Panc1 (cell line): ENCODE measurements at places on chromosomes 2 and 18. TPM values are rescaled to one million over a fixed set of nuclear protein-coding genes. Genes with fewer than 3 reads are reported as not detected.

DNA sequence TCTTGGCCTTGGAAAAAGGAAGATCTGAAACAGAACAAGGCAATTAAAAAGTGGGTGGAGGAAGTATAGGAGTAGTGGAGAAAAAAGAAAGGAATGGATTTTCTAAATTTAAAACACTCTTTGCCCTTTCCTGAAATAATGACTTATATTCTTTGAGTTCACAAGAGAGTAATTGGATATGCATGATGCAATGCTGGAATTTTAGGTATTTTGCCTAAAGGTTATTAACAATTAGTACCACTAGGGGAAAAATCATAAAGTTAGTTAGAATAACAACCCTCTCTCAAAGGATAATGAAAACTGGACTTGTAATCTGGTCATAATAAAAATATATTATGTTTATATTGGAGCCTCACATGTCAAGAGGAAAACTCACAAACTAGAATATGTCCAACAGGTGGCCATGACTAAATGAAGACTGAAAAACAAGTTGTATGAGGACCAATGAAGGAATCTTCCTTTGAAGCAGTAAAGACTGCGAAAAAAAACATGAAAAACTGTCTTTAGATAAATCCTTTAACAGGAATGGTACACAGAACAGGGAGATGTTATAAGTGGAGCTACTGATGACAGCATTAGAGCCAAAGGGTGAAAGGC, 281.8 kb downstream of the NCKAP5 start:
- H3K4me1 ChIP-seq = no peaks in the 10 kb centered on the region
- no peak for DNase-seq
- H3K36me3 ChIP-seq = no peaks in the 10 kb centered on the region

GRCh38 chr2:64809216-64809615, 155.5 kb upstream of the SERTAD2 start:
- DNase-seq = no peak

LONRF2 gene
- 12.9 TPM for total RNA-seq

- H3K4me3 ChIP-seq = no peak overlapping the region
- peaks cover 35% of the 10 kb centered on the region for H3K36me3 ChIP-seq
- no peaks in the 10 kb centered on the region for H3K27me3 ChIP-seq
- H3K27ac ChIP-seq = no peak overlapping the region
- no peaks in the 10 kb centered on the region for H3K4me1 ChIP-seq
Measured at GRCh38 chr18:2776601-2777000, 70.2 kb upstream of the EMILIN2 start.

ALS2 gene
- total RNA-seq = 47.5 TPM

DNA sequence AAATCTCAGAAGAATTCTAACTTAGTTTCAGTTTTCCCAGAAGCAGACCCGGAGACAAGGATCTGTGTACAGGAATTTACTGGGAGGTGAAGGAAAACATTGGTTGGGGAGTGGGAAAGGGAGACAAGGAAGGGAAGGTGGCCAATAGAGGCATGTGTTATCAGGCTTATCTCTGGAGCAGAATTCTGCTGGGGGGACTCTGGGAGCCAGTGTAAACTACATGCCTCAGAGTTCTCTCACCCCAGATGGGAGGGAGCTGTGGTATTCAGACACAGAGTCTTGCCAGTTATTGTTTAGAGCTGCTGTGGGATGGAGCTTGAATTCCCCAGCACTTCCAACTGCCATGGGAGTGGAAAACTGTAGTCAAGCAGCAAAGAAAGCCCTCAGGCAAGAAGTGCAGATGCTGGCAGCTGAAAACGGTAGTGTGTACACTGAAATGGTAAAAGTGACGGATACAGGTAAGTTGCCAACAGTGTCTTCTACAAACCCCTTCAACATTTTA, 19.0 kb downstream of the DNPEP start:
- peak overlapping the region; percentile 88 for H3K27ac ChIP-seq
- DNase-seq = no peak
- H3K36me3 ChIP-seq = no peaks in the 10 kb centered on the region
- H3K4me1 ChIP-seq = peaks cover 18% of the 10 kb centered on the region
- H3K4me3 ChIP-seq = no peak overlapping the region

DNA sequence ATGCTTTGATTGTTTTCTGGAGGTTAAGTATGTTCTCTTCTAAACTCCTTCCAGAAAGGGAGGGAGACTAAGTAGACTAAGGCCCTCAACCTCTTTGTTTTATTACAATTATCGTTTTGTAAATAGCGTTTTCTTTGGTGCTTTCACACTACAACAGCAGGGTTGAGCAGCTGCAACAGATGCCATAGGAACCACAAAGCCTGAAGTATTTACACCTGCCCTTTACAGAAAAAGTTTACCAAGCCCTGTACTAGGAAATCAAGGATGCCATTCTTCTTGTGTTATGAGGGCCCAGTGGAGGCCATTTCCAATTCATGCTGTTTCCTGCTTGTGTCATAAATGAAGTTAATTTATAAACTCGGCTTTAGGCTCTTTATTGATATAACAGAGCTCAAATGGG, 914.8 kb downstream of the DCDC2C start:
- no peak for DNase-seq
- no peak overlapping the region for H3K27ac ChIP-seq
- no peaks in the 10 kb centered on the region for H3K27me3 ChIP-seq
- no peak overlapping the region for H3K4me3 ChIP-seq
- H3K36me3 ChIP-seq = no peaks in the 10 kb centered on the region
- no peaks in the 10 kb centered on the region for H3K4me1 ChIP-seq

OTOS gene
- total RNA-seq = not detected

- no peak overlapping the region for H3K4me3 ChIP-seq
- no peaks in the 10 kb centered on the region for H3K27me3 ChIP-seq
- DNase-seq = peak; percentile 45
- no peaks in the 10 kb centered on the region for H3K4me1 ChIP-seq
Measured at GRCh38 chr2:137255990-137256389, 490.6 kb downstream of the THSD7B start.

ADCY3 gene
- 34.1 TPM for total RNA-seq

DNA sequence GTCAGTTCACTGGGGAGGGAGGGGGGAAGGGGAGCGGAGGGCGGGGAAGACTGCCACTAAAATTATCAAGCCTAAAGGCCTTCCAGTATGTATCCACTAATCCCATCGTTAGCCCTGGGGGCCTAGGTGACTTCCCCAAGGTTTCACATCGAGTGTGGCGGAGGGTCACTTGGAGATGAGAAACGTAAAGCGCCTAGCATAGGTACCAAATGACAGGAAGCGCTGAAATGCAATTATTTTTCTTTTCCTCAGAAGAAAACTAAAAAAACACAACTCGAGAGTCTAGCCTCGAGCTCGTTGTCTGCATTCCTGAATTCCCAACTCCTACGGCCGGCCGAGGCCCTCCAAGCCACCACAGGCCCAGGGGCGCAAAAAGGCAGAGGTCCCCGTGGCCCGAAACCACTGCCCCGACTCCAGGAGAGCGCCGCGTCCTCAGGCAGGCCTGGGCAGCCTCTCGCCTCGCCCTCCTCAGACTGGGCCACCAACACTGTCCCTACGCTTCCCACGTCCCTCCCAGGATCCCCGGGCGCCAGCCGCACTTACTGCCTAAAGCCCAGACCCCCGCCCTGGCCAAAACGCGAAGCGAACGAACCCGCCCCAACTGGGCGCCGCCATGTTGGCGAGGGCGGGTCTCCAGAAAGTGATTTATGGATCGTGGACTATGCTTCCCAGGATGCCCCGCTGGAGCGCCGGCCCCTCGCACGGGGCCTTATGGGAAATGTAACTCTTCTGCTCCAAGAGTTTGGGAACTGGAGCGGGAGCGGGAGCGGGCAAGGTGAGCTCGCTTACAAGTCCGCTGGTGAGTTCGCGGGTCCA, at the start of gene USP40:
USP40 (minus strand) TSS at position 642 of the 816 bp plus-strand sequence. CDS start 1,228 bp downstream, outside the sequence.
- H3K4me3 ChIP-seq = peak within 1 kb of the TSS; percentile 93
- peak within 1 kb of the TSS; percentile 99 for H3K27ac ChIP-seq
- H3K36me3 ChIP-seq = peaks cover 5% of the 10 kb centered on the region; the same call in 1 of the 2 replicates

GRCh38 chr2:189049709-189050164, 75.6 kb downstream of the COL3A1 start:
- H3K4me3 ChIP-seq = no peak overlapping the region
- no peak overlapping the region for H3K27ac ChIP-seq
- H3K36me3 ChIP-seq = peaks cover 37% of the 10 kb centered on the region
- no peaks in the 10 kb centered on the region for H3K27me3 ChIP-seq

DNA sequence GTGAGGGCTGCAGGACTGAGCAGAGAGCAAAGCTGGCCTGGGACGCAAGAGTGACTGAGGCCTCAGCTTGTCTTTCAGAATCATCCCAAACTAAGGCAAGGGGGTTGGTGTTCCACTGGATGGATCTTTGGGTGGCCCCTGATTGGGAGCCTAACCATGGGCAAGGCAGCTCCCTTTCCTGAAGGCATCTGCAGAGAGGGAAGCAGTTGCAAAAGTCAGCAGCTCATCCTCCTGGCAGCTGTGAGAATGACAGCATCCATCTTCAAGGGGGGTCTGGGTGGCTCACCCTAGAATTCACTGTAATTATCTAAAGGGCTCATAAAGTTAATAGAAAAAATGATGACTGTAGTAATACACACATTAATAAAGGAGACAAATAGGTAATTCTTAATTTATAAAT, 46.5 kb upstream of the RAB31 start:
- no peak overlapping the region for H3K27ac ChIP-seq
- H3K4me3 ChIP-seq = no peak overlapping the region
- H3K27me3 ChIP-seq = no peaks in the 10 kb centered on the region
- DNase-seq = no peak
- H3K36me3 ChIP-seq = no peaks in the 10 kb centered on the region
- H3K4me1 ChIP-seq = no peaks in the 10 kb centered on the region

GRCh38 chr18:58497845-58498244, 131.0 kb downstream of the ALPK2 start:
- H3K4me3 ChIP-seq = no peak overlapping the region
- H3K27me3 ChIP-seq = no peaks in the 10 kb centered on the region
- H3K4me1 ChIP-seq = no peaks in the 10 kb centered on the region
- H3K27ac ChIP-seq = no peak overlapping the region
- DNase-seq = no peak
- no peaks in the 10 kb centered on the region for H3K36me3 ChIP-seq

- peak overlapping the region; percentile 94 for H3K27ac ChIP-seq
- peaks cover 7% of the 10 kb centered on the region for H3K4me1 ChIP-seq
- H3K27me3 ChIP-seq = no peaks in the 10 kb centered on the region
- H3K4me3 ChIP-seq = peak overlapping the region; percentile 100
Measured at GRCh38 chr2:86194751-86195054, 559 bp downstream of the IMMT start.

DNA sequence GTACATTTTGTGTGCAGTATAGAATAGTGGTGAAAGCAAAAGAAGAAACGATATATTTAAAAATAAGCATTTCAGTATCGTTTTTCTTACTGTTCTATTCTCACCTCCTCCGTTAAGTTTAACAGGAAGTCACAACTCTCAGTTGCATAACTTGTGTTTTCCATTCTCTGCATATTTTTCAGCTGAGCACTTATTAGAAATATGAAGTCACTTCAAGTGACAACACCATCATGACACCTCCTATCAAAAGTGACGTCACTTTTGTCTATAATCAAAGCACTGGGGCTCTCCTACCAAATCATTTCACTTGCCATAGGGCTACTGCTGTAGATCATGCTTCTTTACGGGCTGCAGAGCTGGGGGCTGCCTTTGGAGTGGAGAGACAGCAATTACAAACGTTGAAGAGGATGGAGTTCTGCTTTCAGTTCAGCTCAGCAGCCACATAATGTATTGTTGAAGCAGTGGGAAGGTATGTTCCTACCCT, 36.3 kb downstream of the STAT4 start:
- H3K4me3 ChIP-seq = no peak overlapping the region
- no peaks in the 10 kb centered on the region for H3K4me1 ChIP-seq
- H3K36me3 ChIP-seq = no peaks in the 10 kb centered on the region
- H3K27ac ChIP-seq = no peak overlapping the region

- DNase-seq = no peak
- H3K4me1 ChIP-seq = no peaks in the 10 kb centered on the region
- no peak overlapping the region for H3K27ac ChIP-seq
Measured at GRCh38 chr2:62492048-62492447, 13.9 kb downstream of the TMEM17 start.

- peaks cover 3% of the 10 kb centered on the region; the same call in 1 of the 2 replicates for H3K4me1 ChIP-seq
- peak overlapping the region; percentile 87 for H3K27ac ChIP-seq
- no peaks in the 10 kb centered on the region for H3K36me3 ChIP-seq
- no peaks in the 10 kb centered on the region for H3K27me3 ChIP-seq
Measured at GRCh38 chr2:238230699-238231098, 9.1 kb downstream of the HES6 start.

CDK15 gene
- total RNA-seq = 4.8 TPM

GRCh38 chr2:231583982-231584381, 8.7 kb upstream of the TEX44 start:
- H3K27me3 ChIP-seq = no peaks in the 10 kb centered on the region
- no peaks in the 10 kb centered on the region for H3K4me1 ChIP-seq

GRCh38 chr18:2961821-2962220, 51.1 kb downstream of the LPIN2 start:
- H3K4me3 ChIP-seq = no peak overlapping the region
- H3K36me3 ChIP-seq = no peaks in the 10 kb centered on the region; the same call in 1 of the 2 replicates
- peak overlapping the region; percentile 83 for H3K27ac ChIP-seq
- peaks cover 32% of the 10 kb centered on the region for H3K4me1 ChIP-seq
- no peak for DNase-seq
- no peaks in the 10 kb centered on the region for H3K27me3 ChIP-seq

DNA sequence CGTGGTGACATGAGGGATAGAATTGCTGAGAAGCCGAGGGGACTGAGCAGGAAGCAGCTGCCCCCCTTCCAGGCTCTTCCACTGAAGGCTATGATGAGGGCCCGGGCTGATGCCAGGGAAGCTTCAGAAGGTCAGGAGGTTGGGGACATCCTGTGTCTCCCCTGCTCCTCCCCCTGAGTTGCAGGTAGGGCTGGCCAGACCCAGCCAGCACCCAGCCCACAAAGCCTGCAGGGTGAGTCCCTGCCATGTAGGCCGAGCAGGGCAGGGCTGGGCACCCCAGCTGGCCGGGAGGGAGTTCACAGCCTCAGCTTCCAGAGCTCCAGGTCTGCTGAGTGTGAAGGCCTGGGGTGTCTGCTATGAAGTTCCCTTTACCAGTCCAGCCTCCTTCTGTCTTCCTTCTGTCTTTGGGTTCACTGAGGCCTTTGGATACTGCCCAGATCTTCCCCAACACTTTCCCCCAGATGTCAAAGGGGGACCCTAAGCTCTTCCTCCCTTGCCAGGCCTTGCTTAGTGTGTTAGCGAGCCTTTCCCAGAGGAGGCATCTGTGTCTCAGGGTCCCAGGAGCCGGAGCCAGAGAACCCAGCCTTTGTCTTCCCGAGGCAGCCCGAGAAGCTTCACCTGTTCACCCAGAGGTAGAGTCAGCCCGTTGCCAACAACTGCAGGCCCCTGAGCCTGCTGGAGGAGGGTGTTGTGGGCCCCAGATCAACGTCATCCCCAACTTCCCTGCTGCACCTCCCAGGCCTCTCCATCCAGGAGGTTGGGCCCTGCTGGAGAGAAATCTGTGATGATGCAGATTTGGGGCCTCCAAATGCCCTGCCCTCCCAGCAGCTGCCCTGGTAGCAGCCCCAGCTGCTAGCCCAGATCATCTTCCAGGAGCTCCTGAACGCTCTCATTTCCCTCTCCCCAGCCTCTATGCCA, 3.6 kb upstream of the NCL start:
- no peaks in the 10 kb centered on the region for H3K27me3 ChIP-seq
- H3K27ac ChIP-seq = no peak overlapping the region
- DNase-seq = no peak
- H3K4me3 ChIP-seq = no peak overlapping the region

GRCh38 chr2:237359518-237359840, 54.5 kb downstream of the COL6A3 start:
- DNase-seq = no peak
- no peaks in the 10 kb centered on the region for H3K4me1 ChIP-seq
- H3K36me3 ChIP-seq = no peaks in the 10 kb centered on the region
- H3K27ac ChIP-seq = no peak overlapping the region
- H3K4me3 ChIP-seq = no peak overlapping the region
- H3K27me3 ChIP-seq = no peaks in the 10 kb centered on the region

GRCh38 chr2:136665736-136666135, 99.6 kb upstream of the THSD7B start:
- H3K4me1 ChIP-seq = no peaks in the 10 kb centered on the region
- no peak overlapping the region for H3K27ac ChIP-seq
- H3K4me3 ChIP-seq = no peak overlapping the region
- no peaks in the 10 kb centered on the region for H3K36me3 ChIP-seq
- no peaks in the 10 kb centered on the region for H3K27me3 ChIP-seq

CMPK2 gene
- total RNA-seq = 0.80 TPM
